Stimulated activated CD8-positive, alpha-beta memory T cell treated with anti-CD3 and anti-CD28 coated beads, Interleukin-15, amount 100 ng/mL, for 48 hours (primary cell): ENCODE measurements at places on chromosomes 12 and 14.

GRCh38 chr12:26768611-26769603, 64.1 kb downstream of the ITPR2 start:
- DNase-seq, result no peak

DNA sequence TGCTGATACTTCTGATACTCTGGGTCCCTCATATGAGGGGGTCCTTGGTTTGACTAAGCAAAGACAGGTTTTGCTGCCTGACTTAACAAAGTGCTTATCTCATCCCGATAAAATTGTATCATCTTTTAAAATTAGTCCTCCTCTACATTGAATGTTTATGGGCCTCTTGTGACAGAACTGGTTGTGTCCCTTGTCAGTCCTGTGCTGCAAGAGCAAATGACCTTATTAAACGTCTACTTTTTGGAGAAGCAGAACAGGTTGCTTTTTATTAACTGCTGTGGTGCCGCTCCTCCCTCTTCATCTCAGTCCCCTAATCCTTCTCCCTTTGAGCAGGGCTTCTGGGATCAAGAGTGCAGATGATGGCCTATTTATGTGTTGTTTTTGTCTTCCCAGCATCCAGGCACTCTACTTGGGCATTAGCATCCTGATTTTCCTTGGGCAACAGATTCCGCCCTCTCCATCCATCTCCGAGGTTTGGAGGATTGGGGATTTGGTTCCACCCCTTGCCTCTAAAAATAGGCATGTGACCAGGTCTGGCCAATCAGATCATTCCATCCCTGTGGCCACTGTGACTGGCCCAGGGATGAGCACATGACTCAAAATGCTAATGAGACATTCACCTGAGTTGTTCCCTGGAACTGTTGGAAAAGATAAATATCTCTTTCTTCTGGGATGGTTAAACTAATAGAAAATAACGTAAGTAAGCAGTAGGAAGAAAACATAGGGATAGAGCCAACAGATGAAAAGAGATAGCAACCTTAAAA, 2.9 kb upstream of the DENR start:
- no peak for DNase-seq

- no peak for DNase-seq
These were observed 412.4 kb downstream of the PCNX1 start for GRCh38 chr14:71319666-71320065.

GRCh38 chr14:93295541-93296220, 37.2 kb downstream of the BTBD7 start:
- no peak for DNase-seq

- DNase-seq, result no peak
These were observed 92.8 kb downstream of the ASCL1 start for GRCh38 chr12:103050273-103050672.

GRCh38 chr12:106093246-106093645, 45.5 kb downstream of the NUAK1 start:
- no peak for DNase-seq

- no peak for DNase-seq
These were observed 29.0 kb downstream of the GLIPR1L2 start for GRCh38 chr12:75419841-75420240.

DNA sequence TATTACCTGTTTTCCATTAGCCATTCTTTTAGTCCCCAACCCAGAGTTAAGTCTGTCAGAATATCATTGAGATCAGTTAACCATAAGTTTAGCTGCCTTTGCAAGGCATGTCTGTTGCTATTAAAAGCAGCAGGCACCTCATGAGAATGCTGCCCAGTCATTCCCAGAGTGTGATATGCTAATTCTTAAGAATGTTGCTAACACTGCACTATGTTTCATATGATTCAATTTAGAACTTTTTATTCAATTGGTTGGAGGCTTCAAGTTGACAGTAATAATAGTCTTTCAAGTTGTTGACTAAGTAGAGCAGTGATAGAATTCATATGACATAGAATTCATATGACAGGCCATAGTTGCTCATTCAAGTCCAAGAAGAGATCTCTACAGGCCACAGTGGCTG, 292.3 kb downstream of the FUT8 start:
- peak; percentile 33 for DNase-seq

DNA sequence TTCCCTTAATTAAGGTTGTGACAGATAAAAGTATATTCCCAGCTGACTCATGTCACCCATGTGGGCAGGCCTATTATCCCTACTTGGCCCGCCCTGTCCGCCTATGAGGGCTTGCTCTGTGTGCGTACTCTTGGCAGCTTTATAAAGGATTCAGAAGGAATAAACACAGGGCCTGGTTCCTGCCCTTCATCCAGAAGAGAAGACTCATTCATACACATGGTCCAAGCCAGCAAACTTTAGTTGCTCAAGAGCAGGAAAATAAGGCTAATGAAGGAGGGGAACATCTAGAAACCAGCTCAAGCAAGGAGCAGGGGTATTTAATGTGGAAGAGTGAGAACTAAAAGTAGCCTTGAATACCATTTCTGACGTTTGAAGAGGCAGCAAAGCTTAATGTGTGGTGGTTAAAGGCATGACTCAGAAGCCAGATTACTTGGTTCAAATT, 141.9 kb downstream of the CRADD start:
- no peak for DNase-seq

- no peak for DNase-seq
These were observed 42.6 kb upstream of the LRTM2 start for GRCh38 chr12:1777798-1778197.

GRCh38 chr12:58117201-58117600, 175.8 kb downstream of the ATP23 start:
- no peak for DNase-seq

DNA sequence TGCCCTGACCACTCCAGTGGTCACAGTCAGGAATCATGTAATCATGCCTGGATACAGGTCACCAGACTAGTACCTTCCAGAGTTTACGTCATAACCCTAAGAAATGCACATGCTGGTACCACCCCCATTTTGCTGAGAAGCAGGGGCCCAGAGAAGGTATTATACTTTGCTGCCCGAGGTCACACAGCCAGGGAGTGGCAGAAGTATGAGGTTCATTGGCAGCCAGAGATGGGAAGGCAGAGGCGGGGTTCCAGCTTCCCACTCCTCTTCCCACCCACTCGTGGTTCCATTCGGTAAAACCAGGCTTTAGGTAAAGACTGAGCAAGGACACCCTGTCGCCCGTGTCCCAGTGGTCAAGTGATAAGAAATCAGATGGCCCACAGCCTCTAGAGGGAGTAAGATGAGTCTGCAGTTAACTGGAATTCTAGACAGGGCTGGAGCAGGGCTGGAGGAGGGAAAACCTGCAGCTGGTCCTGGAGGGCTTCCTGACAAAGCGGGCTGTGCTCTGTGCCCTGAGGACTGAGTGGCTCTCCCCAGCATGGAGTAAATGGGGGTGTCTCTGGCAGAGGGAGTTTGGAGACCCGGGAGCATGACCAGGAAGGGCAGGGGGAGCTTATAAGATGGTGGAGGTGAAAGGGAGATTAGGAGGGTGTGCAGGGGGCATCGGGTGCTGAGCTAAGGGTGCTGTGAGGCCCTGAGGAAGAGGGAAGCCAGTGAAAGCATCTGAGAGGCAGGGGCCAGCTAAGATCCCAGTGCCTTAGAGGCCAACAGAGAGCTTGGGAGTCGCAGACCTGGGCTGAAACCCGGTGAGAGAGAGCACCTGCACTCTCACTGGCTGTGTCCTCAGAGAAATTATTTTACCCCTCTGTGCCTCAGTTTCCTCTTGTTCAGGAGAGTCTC, 5.7 kb downstream of the FAM222A start:
- no peak for DNase-seq

DNA sequence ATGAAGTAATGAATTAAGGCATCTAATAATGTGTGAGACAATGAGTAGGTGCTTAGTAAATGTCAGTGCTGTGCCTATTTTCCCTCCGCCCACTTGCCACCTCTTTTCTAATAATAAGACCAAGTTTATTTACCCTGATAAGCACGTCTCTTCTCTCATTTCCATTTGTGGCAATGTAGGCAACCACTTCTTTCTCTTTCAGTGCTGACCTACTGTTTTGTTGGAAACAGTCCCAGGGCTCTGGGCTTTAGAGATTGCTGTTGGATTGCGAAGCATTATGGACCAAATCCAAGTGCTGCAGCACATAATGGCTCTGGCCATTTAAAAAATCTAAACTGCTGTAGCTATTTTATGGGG, 141.3 kb upstream of the PLEKHG7 start:
- DNase-seq, result no peak

DNA sequence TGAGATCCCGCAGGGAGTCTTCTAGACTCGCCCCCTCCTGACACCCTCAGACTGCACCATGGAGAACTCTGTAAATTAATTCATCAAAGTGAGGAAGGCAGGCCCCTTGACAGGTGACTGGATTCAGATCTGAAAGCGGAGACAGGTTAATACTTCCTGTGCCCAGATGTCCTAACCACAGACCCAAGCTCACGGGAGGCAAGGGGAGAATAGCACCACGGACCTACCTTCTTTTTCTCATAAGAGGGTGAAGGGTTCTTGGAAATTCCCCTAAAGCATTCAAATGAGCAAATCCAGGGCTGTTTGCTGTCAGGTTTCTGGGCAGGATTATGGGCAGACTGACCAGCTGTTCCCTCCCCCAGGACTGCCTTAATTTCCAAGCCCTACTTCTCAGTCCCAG, 170.0 kb downstream of the ZFP36L1 start:
- DNase-seq, result no peak

DNA sequence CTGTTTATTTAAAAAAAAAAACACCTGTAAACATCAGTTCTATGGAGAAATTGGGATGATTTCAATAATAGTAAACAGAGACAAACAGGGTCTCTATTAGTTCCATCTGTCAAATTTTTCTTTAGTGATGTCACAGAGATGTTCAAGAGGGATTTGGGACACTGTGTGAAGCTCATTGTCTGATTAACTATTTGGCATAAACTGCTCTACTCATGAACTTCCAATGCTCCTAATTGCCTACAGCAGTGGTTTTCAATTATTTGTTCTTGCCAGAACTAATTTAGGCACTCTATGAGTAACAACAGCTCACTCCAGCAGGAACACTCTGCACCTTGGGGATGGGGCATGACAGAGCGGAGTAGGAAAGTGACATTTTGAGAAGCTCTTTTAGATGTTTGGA, 250.1 kb upstream of the PRKD1 start:
- no peak for DNase-seq

- DNase-seq, result no peak
These were observed 3.1 kb upstream of the GPRC5D start for GRCh38 chr12:12954878-12955625.

DNA sequence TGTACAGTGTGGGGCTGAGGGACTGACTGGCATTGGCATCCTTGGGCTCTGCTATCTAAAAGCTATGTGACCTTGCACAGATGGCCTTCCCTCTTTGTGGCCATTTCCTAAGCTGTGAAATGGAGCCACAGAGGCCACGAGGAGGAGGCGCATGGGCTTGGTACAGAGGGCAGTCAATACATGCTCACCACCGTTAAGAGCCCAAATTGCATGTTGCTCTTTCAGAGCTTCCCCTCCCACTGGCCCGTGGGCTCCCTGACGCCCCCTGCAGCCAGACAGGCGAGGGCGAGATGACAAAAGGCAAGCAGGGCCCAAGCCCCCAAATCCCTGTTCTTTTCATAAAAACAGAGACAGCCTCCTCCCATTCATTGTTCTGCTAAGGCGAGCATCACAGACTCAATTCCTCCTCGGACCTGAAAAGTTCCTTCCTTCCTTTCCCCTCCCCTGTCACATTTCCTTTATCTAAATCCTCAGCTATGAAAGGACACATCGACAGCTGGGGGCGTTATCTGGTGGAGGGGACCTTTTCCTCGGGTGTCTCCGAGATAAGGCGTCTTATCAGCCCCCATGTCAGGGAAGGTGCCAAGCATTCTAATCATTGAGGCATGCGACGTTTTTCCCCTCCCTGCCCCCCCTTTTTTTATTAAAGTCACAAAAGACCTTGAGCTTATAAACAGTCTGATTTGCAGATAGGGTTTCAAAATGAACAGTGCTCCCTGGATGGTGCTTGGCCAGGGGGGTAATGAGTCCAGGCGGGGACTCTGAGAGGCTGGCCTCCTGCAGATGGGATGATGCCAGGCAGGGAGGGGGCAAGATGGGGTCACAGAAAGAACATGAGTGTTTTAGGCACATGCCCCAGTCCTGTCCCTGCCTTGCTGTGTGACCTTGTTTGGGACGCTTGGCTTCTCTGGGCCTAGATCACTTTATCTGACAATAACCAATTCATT, 26.4 kb downstream of the FAM222A start:
- DNase-seq, result no peak

DNA sequence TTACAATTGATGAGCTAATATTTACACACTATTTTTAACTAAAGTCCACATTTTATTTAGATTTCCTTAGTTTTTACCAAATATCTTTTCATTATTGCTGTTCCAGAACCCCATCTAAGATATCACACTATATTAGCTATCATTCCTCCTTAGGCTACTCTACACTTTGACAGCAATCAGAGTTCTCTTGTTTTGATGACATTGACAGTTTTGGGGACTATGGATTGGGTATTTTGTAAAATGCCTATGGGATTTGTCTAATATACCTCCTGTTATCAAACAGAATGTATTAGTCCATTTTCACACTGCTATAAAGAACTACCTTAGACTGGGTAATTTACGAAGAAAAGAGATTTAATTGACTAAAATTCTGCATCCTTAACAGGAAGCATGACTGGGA, 489.1 kb downstream of the FOXG1 start:
- no peak for DNase-seq

DNA sequence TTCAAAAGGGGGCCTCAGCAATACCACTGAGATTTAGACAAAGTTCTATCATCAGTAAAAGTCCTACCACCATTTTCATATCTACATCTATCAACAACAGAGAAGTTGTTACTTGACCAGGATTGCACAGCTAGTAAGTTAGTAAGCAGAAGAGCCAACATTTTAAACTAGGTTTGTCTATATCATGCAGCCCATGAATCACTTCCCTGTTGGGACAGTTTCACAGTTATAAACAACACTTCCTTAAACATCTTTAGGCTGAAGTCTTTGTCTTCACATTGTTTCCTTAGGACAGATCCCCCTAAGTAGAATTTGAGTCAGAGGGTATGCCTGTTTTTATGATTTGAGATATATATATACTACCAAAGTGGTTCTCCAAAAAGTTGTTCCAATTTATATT, 68.5 kb downstream of the DAO start:
- DNase-seq, result no peak

DNA sequence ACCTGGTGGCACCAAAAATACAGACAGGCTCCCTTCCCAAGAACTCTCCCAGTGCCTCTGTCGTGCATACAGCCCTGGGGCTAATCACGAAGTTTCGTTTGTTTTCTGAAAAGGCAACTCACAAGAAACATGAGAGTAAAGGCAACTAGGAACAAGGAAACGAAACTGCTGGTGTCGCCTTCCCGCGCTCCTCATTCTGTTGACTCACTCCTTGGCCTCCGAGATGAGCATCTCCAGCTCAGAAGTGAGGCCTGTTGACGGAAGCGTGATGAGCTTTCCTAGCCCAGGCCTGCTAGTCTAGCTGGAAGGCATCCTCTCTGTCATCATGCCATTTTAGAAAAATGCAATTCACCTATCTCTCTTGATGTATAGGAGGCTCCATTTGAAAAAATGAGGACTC, 50.5 kb downstream of the TTC9 start:
- no peak for DNase-seq
